ENCODE measurements at places on chromosomes 16 and 17.

- no peak for DNase-seq
Observed at GRCh38 chr17:2230877-2231276, 72.7 kb downstream of the SMG6 start.

- no peak for DNase-seq
Observed at GRCh38 chr16:73066927-73067670, 19.2 kb upstream of the ZFHX3 start.

DNA sequence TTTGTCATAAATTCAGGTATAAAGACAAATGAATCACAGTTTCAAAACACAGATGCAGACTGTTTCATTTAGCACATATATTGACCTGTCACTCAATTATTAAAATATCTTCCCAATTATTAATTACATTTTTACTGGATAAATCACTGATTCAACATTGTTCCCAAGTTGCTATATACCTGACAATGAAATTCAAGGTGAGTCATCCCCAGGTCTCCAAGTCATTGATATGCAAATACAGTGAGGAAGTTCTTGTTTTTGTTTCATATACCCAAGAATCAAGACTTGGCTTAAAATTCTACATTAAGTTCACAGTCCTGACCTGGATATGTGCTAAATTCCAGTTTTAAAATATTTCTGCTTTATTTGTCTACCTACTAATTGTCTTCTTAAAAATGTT, 599.3 kb upstream of the PSMD7 start:
- no peak for DNase-seq

- DNase-seq: no peak
Observed at GRCh38 chr17:48997103-48997826, at the start of gene IGF2BP1. TSS of gene IGF2BP1 (plus strand) at chr17:48997385. CDS start at chr17:48997746, 361 bp downstream.

DNA sequence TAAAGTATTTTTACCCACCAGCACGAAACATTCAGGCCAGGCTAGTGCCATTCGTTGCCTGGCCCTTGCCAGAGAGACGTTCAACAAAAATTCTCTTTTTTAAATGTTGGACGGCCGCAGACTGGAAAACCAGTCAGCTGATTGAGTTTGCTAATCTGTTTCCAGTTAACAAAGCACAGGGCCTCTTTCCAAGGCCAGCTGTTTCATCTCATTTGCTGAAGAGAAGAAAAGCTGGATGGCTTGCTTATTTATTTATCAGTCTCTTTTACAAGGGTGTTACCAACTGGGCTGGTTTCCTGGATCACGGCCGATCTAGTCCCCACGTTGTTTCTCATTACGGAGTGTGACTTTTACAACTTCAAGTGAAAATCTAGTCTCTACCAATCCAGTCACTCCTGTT, 418.7 kb upstream of the DYNLRB2 start:
- no peak for DNase-seq

DNA sequence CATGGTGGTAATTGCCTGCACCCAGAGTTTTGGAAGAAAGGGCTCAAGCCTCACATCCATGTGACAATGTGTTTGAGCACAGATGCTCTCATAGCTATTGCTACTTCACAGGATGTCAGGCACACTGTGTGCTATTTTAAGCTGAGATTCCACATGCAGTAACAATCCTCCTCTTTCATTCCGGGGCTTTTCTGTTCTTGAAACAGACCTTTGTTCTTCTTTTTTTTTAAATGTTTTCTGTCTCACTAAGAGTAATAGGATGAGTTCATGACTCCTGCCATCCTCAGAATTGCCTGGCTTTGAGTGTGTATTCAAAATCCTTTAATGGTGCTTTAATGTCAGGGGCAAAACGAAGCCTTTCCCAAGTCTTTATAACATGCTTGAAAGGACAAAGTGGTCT, 198.9 kb downstream of the ABCC12 start:
- DNase-seq: no peak

GRCh38 chr16:16073001-16073545, 123.7 kb downstream of the ABCC1 start:
- no peak for DNase-seq

DNA sequence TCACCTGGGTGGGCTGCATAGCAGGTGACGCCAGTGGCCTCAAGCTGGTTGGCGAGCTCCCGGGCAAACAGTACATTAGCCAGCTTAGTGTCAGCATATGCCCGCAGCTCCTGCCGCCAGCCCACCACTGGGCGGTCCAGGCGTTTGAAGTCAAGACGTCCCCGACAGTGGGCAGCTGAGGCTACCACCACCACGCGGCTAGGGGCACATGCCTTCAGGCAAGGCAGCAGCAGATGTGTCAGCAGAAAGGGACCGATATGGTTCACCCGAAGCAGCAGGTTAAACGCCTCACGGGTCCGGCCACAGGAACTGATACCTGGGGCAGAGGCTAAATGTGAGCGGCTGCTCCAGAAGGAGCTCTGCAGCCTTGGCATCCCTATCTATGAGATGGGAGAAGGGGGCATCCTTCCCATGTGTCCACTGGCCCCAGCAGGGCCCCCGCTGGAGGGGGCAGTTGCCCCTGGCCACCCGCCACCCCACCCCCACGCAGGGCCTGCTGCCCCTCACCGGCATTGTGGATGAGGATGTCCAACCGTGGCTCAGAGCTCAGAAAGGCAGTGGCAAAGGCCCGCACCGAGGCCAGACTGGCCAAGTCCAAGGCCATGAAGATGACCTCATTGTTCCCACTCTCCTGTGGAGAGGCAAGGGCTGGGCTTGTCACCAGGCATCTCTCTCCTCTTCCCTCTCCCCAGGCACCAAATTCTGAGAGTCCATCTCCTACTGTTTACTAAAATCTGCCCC, 1.7 kb downstream of the DHRS13 start:
- no peak for DNase-seq

- DNase-seq: no peak
Observed at GRCh38 chr17:77528516-77529327, 388.0 kb downstream of the SEC14L1 start.

GRCh38 chr16:74113545-74113944, 183.1 kb upstream of the PSMD7 start:
- DNase-seq: no peak

DNA sequence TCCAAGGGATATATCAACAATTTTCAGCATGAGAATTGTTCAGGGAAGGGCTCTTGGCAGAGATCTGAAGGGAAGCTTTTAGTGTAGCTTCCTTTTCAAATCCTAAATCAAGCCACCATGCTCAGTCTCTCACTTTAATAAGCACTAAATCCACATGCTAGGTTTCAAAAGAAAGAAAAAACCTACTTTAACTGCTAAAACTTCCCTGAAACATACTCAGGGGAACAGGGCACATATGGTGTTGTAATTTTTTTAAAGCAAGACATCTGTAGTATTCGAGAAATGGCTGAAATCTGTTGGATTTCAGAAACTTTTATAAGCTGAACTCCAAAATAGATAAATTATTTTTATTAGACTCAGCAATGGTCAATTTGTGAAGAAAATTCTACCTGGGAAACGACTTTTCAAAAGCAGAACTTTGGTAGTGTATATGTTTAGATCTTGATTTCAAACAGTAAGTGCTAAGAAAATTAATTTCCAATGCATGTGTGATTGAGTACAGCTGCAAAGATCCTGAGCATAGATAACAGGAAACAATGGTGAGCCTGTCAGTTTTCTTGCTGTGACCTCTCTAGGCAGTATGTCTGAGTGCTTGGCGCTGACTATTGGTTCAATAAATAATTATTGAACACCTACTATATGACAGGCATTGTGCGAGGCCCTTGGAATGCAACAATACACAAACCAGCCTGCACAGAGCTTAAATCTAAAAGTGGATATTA, 804.5 kb upstream of the SOX9 start:
- no peak for DNase-seq

GRCh38 chr16:8168016-8168415, 422.3 kb downstream of the TMEM114 start:
- no peak for DNase-seq

GRCh38 chr17:36092230-36092629, 2.3 kb upstream of the CCL3 start:
- DNase-seq: no peak

GRCh38 chr17:38970128-38970527, 2.9 kb upstream of the FBXO47 start:
- no peak for DNase-seq

- DNase-seq: no peak
Observed at GRCh38 chr16:68289202-68289601, 21.5 kb downstream of the SLC7A6OS start.

- no peak for DNase-seq
Observed at GRCh38 chr17:82679586-82680465, 18.7 kb downstream of the RAB40B start.

- DNase-seq: no peak
Observed at GRCh38 chr16:8774208-8774607, 23.2 kb downstream of the TMEM186 start.

- DNase-seq: no peak
Observed at GRCh38 chr16:54927125-54928015, 3.3 kb upstream of the IRX5 start.
